Thyroid gland (tissue), 4 donors: ENCODE measurements at places on chromosomes 6 and 20. TPM values are rescaled to one million over a fixed set of nuclear protein-coding genes. Genes with fewer than 3 reads are reported as not detected.

DNA sequence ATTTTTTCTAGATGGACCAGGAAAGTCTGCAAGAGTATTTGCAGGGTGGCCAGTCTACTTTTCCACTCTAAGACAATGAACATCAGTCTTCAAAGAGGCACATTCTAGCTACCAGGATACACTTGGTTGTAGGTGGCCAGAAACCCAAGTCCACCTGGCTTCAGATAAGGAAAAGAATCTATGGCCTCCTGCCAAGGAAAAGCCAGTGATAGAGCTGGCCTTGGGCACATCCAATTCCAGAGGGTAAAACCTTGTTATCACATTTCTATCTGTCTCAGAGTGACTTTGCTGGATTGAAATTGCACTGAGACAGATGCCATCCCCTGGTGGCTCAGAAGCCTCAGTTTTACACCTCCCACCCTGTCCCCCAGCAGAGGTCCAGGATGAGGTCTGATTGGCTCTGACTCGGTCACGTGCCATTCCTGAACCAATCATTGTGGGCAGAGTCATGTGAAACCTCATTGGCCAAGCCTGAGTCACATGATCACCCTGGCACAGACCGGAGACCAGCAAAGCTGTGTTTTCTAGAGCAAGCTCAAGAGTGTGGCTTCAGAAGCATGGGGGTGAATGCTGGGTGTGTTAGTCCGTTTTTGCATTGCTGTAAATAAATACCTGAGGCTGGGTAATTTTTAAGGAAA, 497.4 kb upstream of the SULF2 start:
- DNase-seq, result no peak

SLC26A8 gene
- 0.89 TPM for total RNA-seq

GRCh38 chr20:57049296-57049695, 217.1 kb downstream of the BMP7 start:
- DNase-seq, result no peak

- no peak for DNase-seq
Measured at GRCh38 chr6:56065408-56065807, 182.0 kb downstream of the COL21A1 start.

SLC17A9 gene
- 1.2 TPM for total RNA-seq

MCHR2 gene
- total RNA-seq, result not detected

DAAM2 gene
- 37.0 TPM for total RNA-seq

DNA sequence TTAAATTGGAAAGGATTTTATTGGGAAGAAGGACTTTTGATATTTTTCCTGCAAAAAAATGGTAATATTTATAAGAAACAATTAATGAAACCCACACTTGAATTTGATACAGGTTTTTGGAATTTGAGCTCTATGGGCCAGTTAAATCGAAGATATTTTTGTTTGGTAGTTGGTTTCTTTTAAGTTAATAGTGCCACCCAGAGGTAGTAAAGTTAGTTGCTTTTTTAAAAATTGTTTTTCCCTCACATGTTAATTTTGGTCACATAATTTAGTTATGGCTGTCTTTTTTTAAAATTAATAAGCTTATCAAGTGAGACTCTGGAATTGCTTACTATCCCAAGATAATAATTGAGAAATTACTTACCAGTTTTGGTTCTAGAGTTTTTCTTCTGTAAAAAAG, 7.1 kb downstream of the PRIM2 start:
- DNase-seq, result no peak

DNA sequence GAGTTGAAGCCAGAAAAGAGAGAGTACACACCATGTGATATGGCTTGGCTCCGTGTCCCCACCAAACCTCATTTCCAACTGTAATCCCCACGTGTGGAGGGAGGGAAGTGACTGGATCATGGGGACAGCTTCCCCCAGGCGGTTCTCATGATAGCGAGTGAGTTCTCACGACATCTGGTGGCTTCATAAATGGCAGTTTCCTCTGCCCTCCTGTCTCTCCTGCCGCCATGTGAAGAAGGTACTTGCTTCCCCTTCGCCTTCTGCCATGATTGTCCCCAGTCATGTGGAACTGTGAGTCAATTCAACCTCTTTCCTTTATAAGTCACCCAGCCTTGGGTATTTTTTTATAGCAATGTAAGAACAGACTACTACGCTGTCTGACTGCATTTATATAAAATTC, 40.3 kb downstream of the TAF4 start:
- no peak for DNase-seq

GRCh38 chr20:24730750-24731149, 218.3 kb upstream of the CST7 start:
- no peak for DNase-seq

- DNase-seq, result no peak
Measured at GRCh38 chr6:108655806-108656651, 95.3 kb downstream of the FOXO3 start.

MCUR1 gene
- 22.2 TPM for total RNA-seq
